Left kidney (tissue), 8 donors: ENCODE measurements at places on chromosomes 3 and 15. TPM values are rescaled to one million over a fixed set of nuclear protein-coding genes. Genes with fewer than 3 reads are reported as not detected.

DNA sequence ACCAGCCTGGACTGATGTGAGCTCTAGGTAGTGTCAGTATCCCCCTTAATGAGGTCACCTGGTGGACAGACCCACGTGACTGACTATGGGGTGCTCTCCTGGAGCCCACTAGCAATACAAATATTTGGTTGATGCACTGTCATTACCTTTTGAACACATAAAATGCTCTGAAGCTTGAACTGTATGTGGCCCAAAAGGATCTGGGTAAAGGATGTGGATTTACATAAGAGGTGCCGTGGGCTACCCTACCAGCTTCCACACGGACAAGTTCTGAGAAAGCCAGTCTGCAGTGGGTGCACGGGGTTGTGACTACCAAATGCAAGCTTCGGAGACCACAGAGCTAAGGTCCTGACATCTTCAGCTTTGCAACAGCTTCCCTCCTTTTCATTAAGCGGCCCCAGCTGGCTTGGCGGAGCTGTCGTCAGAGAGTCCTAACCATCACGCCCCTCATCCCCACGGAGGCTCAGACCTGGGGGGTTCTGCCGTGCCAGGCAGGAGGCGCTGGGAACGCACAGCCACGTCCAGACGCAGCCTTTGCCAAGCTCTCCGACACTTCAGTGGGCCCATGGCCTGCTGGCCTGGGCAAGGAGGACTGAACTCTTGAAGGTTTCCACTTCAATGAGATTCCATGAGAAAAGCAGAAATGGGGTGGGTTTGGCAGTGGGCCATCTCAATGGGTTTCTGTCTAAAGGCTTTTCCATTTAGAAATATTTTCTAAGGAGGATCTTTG, 228.3 kb downstream of the ADAMTS17 start:
- no peak for DNase-seq

The EPB42 gene
- polyA plus RNA-seq, result 0.80 TPM

- DNase-seq, result no peak
Observed at GRCh38 chr3:56890448-56891091, 88.8 kb upstream of the ARHGEF3 start.

The SLC27A2 gene
- polyA plus RNA-seq, result 70.6 TPM

DNA sequence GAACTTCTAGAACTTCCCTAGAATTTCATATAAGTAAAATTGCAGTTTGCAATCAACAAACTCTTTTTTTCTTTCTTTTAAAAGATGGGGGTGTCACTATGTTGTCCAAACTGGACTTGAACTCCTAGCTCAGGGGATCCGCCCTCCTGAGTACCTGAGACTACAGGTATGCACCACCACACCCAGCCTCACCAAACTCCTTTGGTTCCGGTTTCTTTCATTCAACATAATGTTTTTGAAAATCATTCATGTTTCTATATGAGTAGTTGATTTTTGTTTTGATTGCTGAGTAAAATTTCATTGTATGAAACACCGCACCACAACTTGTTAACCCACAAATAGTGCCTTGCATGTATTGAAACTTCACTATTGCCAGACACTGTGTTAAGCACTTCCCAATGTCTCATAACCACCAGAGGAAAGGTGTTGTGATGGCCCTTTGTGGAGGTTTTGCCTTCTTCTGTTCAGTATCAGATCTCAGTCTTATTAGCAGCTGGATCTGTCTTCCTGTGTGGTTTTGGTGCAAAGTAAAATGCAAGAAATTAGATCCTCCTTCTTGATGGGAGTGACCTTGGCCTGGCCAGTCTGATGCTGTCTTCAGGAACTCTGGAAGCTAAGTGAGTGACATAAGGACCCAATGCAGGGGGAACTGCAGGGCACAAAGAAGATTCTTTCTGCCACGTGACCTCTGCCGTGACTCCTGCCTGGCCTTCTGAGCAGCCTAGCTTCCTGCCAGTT, 78.8 kb upstream of the UBE2E1 start:
- no peak for DNase-seq
